ENCODE measurements at places on chromosomes 7 and 10.

- DNase-seq, result no peak
Observed at GRCh38 chr7:91142743-91143142, 121.5 kb upstream of the FZD1 start.

- no peak for DNase-seq
Observed at GRCh38 chr7:143493751-143494150, 16.1 kb downstream of the TAS2R41 start.

GRCh38 chr7:98213296-98213887 lies 2.2 kb downstream of the BHLHA15 start:
- no peak for DNase-seq

- no peak for DNase-seq
Observed at GRCh38 chr10:1116051-1116450, 59.9 kb downstream of the WDR37 start.

DNA sequence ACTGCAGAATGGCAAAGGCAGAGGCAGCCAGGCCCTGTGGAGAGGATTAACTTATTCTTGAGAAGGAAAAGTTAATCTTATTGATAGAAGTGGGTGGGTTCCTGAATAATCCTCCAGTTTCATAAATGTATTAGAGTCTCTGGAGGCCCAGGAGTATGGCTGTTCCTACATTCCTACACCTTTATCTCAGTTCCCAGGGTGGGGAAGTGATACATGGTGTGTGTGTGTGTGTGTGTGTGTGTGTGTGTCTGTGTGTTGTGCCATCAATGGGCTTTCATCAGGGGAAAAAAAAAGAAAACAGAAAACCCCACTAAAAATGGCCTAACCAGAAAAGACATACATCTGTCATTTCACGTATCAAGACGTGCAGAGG lies 22.0 kb upstream of the GSDME start:
- no peak for DNase-seq

GRCh38 chr7:103593691-103594090 lies 147.7 kb upstream of the SLC26A5 start:
- DNase-seq, result no peak

DNA sequence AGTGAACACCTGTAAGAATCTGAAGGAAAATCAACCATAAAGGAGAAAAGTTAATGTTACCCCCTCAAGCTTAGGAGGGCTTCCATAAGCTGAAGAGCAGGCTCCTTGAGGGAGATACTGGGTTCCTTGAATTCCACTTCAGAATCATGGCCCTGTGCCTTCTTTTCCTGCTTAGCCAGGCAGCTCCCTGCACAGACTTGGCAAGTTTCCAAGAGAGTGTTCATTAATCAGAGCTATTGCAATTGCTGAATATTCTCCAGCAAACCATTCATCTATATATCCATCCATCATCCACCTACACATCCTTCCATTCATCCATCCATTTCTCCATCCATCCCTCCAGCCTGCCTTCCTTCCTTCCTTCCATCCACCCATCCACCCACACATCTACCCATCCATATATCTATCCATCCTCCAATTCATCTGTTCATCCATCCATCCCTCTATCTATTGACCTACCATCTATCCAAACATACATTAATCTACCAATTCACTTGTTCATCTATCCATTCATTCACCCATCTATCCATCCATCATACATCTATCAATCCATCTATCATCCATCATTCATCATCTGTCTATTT lies 574.4 kb downstream of the PTPRN2 start:
- DNase-seq, result no peak
